ENCODE measurements at places on chromosomes 4 and X.
A peak's percentile ranks its signal among the peaks of the same experiment; 100 is the strongest.

DNA sequence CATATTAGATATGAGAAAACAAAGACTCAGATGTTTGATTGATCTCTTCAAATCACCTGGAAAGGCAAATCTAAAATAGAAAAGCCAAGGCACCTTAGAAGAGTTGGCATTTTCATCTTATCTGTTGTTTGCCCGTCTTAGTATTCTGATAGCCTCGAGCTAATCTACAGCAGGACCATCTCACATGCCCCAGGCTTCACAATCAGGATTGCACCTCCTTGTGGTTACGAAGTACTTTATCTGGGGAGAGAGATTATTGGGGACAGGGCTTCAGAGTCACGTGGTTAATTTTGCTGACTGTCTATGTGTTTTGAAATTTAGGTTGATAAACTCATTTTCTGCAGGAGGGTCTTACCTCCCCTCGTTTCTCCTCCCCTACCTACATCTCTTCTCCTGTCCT, 313.1 kb upstream of the ANXA10 start:
- DNase-seq: no peak

- no peak for DNase-seq
Observed at GRCh38 chrX:53990171-53990570, 54.1 kb downstream of the PHF8 start.

GRCh38 chr4:120158046-120158445, 91.4 kb upstream of the MAD2L1 start:
- DNase-seq: no peak

- DNase-seq: peak; percentile 59
Observed at GRCh38 chrX:118823263-118824172, at the start of gene ZCCHC12. TSS of gene ZCCHC12 (plus strand) at chrX:118823824. CDS start at chrX:118825245, 1,421 bp downstream.

GRCh38 chrX:19358521-19358920, 14.8 kb downstream of the PDHA1 start:
- no peak for DNase-seq

DNA sequence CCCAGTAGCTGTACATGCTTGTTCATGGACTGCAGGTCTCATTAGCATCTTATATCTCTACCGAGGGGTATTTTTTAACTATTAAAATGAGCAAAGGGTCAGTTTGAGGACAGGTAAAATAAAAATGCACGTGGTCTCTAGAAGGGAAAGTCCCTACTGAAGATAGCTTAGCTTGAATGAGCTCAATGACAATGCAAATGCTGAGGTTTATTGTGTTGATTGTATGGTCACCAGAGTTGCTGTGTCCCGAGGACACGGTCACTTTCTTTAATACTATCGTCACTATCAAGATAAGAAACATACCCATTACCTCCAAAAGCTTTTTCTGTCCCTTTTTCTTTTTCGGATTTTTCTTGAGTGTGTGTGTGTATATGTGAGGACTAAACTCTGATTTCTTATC, 250.5 kb upstream of the PRKX start:
- DNase-seq: no peak

DNA sequence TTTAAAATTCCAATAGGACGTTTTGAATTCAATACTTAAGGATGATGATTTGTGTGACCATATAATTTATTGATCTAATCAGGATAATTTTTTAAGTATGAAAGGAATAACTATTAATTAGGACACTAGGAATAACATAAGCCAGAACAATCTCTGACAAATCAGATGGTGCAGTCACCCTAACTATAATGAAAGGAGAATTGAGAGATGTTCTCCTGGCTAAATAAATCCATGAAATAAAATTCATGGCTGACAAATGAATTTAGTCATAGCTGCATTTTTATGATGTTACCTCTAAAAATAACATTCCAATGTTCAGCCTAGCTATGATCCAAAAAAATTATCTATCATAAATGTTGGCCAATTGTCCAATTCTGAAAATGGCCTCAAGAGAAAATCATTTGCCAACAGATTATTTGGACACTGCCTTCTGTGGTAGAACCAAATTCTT, 190.6 kb upstream of the NEIL3 start:
- no peak for DNase-seq

GRCh38 chr4:112889619-112890527, 159.6 kb upstream of the ANK2 start:
- DNase-seq: peak; percentile 61

DNA sequence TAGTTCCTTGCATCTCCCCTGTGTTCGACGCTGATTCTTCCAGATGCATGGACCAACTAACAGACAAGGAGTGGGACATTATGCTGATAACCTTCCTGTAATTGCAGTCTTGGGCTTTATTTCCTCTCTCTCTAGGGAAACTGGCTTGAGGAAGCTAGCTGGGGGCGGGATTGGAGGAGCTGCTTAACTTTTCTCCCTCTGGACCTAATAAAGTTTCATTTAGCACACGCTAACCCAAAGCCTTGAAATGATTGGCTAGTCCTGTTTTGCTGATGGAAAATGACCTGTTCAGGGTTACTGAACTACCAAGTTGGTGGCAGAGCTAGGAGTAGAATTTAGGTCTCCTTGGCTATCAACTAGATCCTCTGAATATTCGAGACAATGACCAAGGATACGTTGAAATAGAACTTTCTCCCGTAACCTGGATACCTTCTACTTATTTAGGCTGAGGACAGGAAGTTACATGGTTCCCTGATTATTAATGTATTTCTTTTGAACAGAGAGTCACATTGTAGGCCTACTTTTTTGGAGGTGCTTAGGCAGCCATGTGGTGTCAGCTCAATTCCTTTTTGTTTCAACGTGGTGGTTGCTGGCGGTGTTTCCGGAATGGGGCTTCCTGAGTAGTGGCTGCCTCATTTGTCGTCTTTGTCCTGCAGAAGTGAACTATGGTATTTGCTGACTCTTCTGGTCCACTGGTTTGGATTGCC, 2.0 kb downstream of the PGK1 start:
- DNase-seq: no peak

DNA sequence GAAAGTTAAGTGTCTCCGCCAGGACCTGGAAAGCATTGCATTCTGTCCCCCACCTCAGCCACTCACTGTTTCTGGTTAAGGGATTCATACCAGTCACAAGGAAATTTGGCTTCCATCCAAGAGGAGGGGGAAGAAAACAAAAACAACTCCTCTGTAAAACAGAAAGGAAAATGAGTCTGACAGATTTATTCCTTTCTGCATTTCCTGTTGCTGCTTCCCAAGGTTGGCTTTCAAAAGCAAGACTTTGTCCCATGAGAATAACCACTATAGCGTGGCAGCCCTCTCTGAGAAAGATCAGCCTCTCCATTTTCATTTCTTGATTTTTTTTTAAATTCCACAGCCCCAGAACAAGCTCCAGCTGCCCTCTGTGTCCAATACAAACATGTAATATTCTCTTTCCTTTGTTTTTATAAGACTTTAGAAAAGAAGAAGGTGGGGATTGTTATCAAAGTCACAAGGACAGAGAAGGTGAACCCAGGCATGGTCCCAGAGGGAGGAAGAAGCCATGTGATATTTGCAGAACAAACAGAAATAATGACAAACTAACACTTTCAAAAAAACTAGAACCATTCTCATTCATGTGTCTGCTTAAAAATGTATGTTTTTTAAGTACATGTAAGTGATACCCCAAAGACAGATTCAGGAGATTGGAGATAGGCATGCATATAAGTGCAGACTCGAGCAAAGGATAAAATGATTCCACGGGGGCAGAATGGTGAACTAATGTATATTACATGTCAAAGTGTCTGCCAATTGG, 90.7 kb upstream of the DCLK2 start:
- peak; percentile 27 for DNase-seq

GRCh38 chrX:17788439-17788838, 51.1 kb downstream of the SCML1 start:
- DNase-seq: peak; percentile 32

GRCh38 chr4:185504098-185505047, 30.9 kb downstream of the PDLIM3 start:
- DNase-seq: peak; percentile 33

GRCh38 chrX:148681605-148682004, 181.2 kb downstream of the AFF2 start:
- DNase-seq: no peak

GRCh38 chrX:135931644-135932487, 38.4 kb downstream of the SAGE1 start:
- DNase-seq: peak; percentile 16

DNA sequence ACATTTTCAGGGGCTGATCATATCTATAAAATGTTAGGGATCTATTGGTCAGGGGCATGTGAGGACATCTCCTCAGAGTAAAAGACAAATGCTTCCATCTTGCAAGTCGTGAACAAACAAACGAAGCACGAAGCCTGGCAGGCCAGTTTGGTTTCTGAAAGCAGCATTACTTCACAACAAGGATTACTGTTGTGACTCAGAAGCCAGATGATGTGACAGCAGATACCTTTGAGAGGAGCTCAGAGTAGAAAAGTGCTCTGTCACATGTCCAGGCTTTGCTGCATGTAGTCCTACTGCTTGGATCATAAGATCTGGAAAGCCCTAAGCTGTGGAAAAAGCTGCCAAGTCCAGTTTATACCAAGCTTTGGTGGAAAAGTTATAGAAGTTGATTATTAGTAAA, 1827.2 kb downstream of the ARAP2 start:
- DNase-seq: no peak

- no peak for DNase-seq
Observed at GRCh38 chr4:139142980-139143379, 34.0 kb downstream of the ELF2 start.

- no peak for DNase-seq
Observed at GRCh38 chrX:134885336-134886001, 105.3 kb upstream of the SMIM10 start.

DNA sequence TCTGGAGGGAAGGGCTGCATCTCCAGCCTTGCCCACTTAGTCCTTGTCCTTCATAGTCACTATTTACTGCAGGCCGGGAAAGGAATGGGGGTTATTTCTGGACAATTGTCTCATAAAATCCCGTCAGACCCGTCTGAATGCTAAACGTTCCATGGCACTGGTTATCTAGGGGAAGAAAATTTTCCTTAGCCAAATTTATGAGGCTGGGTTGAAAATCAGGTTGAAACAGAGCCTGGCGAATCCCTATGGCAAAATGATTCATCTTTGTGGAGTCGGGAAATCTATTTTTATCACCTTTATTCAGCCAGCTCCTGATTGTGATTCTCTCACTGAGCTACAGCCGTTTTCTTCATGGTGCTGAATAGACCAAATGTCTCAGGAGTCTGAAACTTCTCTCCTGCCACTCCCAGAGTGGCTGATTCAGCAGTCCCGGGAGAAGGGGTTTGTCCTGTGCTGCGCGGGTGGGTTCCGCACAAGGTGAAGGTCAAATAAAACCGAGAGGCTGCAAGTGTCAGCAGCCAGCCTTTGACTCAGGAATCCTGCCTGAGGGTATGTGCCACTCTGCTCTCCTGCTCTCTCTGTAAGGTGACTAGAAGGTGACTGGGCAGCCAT, 1.0 kb downstream of the LIMCH1 start:
- DNase-seq: no peak

DNA sequence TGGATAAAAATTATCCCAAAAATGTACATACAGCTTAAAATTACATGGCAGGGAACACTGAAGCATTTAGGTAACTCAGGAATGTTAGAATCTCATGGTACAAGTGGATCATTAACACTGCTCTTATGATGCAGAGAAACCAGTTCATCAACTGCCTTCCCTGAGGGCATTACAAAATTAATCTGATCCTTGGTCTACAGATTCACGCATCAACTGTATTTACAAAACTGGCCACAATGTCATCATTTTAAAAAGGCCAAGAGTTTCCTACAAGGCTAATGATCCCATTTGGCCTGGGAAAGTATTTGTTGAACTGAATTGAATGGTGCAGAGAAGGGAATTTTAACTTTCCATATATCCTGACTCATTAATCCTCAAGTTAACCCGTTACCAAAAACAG, 84.6 kb downstream of the TSPAN5 start:
- no peak for DNase-seq

DNA sequence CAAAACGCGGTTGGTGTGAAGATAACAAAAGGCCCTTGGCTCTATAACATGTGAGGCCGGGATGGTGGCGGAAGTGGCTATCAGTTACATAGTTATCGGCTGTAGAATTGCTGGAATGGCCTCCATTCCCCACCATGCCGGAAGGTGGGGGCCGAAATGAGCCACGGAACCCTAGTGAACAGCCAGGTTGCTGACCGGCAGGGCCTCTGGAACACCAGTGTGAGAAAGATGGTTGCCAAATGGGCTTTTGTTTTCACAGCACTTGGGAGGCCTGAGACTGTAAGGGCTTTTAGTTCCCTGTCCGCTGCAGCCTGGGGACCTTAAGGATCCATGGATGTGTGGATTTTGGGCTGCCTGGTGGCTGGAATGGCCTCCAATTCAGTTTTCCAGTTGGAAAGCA, 23.3 kb upstream of the ARX start:
- no peak for DNase-seq

- no peak for DNase-seq
Observed at GRCh38 chr4:7328162-7328912, 106.4 kb downstream of the PSAPL1 start.

- no peak for DNase-seq
Observed at GRCh38 chr4:89992744-89993143, 98.1 kb downstream of the MMRN1 start.

- DNase-seq: peak; percentile 92
Observed at GRCh38 chr4:161767116-161767515, 396.7 kb downstream of the FSTL5 start.

- DNase-seq: no peak
Observed at GRCh38 chr4:89365776-89366175, 58.2 kb upstream of the GPRIN3 start.

- DNase-seq: peak; percentile 16
Observed at GRCh38 chrX:3659761-3660160, 53.7 kb downstream of the PRKX start.

DNA sequence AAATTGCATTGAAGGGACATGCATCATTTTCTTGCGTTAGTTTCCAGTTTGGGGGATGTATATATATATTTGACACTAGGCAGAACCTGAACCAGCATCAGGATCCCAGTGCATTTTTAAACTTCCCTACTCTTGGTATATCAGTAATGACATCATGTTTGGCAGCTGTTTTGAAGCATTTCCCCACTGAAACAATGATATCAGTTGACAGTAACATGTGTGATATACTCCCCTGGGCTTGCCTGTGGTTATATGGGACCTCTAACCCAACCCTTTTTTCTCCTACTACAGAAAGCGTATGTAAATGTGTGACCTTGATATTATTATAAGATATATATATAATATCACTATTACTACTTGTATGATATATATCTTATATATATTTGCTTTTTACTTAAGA, 225.9 kb upstream of the CASK start:
- no peak for DNase-seq

GRCh38 chr4:138407329-138407728, 165.2 kb upstream of the SLC7A11 start:
- DNase-seq: no peak

DNA sequence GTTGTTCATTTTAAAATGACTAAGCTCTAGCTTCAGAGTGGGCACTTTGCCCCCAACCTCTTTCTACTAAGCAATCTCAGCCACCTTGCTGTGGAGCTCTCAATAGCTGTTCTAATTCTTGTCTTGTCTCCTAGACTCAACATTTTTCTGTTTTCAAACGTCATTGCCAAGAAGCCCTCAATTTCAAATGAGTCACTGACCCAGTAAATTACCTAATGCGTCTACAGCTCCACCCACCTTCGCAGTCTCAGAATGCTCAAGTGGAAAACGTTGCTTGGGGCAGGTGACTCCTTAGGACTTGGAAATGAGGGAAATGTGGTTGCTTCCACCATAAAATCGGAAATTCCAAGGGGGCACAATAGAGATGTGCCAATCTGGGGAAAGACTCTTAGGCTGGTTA, 59.0 kb downstream of the ING2 start:
- peak; percentile 54 for DNase-seq

Data from astrocyte of the spinal cord (primary cell).